Cortex of kidney (tissue), 1 donor: ENCODE measurements at places on chromosomes 4 and X.

DNA sequence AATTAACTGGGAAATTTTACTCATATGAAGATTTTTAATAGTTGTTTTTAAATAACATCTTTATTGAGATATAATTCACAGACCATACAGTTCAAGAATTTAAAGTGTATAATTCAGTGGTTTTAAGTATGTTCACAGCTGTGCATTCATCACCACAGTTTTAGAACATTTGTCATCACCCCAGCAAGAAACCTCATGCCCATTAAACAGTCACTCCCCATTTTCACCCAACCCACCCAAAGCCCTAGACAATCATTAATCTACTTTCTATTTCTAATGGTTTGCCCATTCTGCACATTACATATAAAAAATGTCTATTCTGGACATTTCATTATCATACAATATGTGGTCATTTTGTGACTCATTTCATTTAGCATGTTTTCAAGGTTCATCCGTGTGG lies 2.8 kb downstream of the UPRT start:
- DNase-seq = no peak

DNA sequence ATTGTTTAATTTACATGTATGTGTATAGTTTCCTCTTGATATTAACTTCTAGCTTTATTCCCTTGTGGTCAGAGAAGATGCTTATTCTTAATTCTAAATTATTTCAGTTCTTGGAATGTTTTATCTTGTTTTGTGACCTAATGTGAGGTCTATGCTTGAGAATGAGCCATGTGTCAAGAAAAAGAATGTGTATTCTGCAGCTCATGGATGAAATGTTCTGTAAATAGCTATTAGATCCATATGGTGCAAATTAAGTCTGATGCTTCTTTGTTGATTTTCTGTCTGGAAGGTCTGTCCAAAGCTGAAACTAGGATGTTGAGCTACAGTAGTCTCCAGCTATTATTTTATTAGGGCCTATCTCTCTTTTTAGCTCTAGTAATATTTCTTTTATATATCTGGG lies 187.3 kb upstream of the RASGEF1B start:
- DNase-seq = no peak

DNA sequence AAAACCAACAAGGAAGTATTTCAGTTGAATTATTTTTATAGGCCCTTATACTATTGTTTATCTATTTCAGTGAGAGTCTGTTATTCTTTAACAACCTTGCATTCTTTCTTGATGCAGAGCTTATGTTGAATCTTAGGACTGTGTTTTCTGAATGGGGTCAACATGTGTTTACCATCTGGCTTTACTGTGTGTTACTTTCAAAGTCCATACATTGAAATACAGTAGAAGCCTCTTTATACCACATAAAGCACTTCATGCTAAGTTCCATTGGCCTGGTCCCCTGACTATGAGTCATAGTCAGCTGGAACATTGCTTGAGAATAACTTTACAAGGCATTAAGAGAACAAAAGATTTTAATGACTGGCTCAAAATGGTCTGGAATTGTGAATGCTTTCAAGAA lies 152.6 kb downstream of the GASK1B start:
- DNase-seq = no peak

- DNase-seq = no peak
These were observed 102.8 kb downstream of the C4orf51 start for GRCh38 chr4:145782756-145783155.

GRCh38 chr4:24934311-24934710 lies 21.5 kb upstream of the CCDC149 start:
- DNase-seq = no peak

- no peak for DNase-seq
These were observed 109.6 kb downstream of the MAML3 start for GRCh38 chr4:140044337-140044902.

GRCh38 chr4:102825261-102826091 lies 1.9 kb downstream of the UBE2D3 start:
- no peak for DNase-seq

DNA sequence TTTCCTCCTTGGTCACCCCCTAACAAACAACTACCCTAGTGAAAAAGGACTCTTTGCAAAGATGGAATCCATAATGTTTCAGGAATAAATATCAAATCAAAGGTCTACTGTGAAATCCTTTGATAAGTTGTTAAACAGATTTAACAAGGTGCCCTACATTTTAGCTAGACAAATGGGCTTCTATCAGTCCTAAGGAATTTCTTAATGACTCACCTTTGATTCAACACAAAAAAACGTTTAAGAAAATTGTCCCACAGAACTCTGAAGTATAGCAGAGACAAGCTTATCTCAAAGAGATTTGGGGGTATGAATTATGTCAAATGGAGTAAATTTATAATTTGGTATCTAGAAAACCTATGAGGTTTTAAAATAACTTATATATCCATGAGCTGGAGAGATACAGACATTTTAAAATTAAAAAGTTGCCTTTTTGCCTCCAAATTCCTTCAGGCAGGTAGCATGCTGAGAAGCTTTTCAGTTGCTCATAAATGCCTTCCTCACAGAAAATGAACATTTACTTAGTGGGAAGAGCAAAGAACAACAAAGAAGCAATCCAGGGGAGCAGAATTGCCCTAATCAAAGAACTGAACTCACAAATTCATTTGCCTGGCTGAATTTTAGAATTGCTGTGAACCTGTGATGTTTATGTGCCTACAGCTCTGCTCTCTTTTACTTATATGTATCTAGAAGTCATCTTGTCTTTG lies 649.3 kb downstream of the STPG2 start:
- DNase-seq = no peak

- DNase-seq = no peak
These were observed 220.2 kb upstream of the MAD2L1 start for GRCh38 chr4:120286813-120287212.

GRCh38 chr4:54227256-54228055 lies 1.6 kb upstream of the PDGFRA start:
- DNase-seq = no peak

- DNase-seq = no peak
These were observed 22.6 kb downstream of the RNF212 start for GRCh38 chr4:1090465-1091440.

DNA sequence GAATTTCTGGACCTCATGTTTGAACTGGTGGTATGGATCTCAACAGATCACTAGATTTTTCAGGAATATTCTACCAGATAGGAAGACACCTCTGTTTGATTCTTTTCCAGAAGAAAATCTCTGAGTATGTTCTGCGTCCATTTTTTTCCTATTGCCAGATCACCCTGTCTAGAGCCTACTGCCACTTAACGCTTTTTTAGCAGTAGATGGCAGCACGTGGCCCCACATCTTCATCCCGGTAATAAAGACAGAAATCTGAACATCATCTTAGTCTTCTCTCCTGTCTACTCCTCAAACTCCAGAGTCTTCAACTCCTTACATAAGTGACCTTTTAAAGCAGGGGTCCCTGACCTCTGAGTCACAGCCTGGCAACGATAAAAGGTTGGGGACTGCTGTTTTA lies 184.7 kb downstream of the TMA16 start:
- DNase-seq = no peak

DNA sequence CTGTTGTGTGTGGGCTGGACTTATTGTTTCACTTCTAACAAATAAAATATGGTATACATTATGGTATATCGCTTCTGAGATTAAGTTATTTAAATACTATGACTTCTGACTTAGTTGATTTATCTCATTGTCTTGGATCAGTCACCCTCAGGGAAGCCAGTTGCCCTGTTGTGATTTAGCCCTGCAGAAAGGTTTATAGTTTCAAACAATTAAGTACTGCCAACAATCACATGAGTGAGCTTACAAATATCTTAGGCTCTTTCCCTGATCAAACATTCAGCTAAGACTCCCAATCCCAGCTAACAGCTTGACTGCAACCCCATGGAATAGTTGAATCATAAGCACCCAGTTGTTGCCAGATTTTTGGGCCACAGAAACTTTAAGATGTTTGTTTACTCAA lies 85.4 kb downstream of the MAGEC1 start:
- DNase-seq = no peak

DNA sequence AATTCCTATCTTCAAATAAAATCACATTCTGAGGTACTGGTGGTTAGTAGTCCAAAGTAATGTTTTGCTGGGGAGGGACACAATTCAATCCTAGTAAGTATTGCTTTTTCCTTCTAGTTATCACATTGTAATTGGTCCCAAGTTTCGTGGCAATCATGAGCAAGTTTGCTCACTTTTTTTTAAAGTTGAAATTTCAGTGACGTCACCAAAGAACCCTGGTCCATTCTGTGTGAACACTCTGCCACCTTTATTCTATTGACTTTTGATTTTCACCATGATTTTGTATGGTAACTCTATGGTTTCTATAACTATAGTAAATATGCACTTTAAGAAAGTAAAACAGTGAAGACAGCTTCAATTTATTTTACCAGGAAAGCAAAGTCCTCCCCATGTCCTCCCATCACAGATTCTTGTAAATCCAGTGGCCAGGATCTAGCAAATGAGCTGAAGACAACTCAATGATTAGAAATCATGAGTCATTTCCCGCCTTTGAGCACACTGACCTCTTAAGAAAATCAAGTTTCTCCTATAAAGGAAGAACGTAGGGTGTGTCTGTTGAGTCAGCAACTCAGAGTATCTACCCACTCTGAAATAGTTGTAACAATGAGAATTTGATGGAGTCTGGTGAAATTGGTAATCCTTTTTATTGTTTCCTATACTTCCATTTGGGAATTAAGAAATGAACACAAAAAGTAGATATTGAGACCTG lies 1306.6 kb upstream of the PABPC4L start:
- no peak for DNase-seq

- no peak for DNase-seq
These were observed 38.9 kb downstream of the RASGEF1B start for GRCh38 chr4:81432825-81433224.

GRCh38 chr4:141131723-141132071 lies 1.6 kb downstream of the RNF150 start:
- no peak for DNase-seq
